ENCODE measurements at places on chromosomes 4 and X. TPM values are rescaled to one million over a fixed set of nuclear protein-coding genes. Genes with fewer than 3 reads are reported as not detected.

GRCh38 chrX:23366914-23367313, 32.3 kb downstream of the PTCHD1 start:
- DNase-seq: no peak

DNA sequence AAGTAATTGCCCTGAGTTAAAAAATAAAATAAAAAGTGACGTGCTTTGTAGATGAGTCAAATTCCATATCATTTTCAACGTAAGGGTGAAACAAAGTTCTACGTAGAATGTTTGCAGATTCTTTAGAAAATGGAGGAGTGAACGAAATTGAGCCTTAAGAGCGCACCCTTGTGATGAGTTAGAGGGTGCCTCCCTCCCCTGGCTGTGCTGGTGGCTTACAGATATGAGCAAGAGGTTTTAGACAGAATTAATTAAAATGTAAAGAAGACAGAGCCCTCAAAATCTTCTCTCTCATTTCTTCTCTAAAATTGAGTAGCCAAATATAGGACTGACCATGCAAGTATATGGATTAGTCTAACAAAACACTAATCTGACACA, 30.2 kb upstream of the LGI2 start:
- no peak for DNase-seq

DNA sequence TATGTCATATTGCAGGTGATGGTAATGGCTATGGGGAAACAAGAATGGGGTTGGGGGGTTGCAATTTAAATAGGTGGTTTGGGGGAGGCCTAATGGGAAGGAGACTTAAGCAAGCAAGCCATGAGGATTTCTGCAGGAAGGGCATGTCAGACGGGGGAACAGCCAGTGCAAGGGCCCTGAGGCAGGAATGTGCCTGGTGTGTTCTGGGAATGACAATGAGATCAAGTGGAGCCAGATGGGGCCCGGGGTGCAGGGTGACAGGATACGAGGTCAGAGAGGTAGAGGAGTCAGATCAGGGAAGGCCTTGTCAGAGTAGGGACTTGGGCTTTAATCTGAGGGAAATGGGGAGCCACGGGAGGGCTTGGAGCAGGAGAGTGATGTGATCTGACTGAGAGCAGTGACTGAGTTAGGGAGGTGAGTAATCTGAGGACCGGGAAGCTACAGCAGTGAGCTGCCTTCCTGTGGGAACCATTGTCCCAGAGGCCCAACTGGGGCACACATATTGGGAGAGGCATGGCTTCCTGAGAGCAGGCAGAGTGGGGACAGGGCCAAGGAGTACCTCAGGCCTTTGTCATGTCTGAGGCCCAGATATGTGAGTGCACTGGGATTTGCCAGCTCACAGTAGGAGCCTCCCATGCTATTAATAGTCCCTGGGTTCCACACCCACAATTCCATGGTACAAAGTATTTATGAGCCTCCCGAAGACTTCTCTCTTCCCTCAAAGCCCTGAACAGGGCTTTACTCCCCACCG, 139.8 kb downstream of the BCOR start:
- DNase-seq: no peak

DNA sequence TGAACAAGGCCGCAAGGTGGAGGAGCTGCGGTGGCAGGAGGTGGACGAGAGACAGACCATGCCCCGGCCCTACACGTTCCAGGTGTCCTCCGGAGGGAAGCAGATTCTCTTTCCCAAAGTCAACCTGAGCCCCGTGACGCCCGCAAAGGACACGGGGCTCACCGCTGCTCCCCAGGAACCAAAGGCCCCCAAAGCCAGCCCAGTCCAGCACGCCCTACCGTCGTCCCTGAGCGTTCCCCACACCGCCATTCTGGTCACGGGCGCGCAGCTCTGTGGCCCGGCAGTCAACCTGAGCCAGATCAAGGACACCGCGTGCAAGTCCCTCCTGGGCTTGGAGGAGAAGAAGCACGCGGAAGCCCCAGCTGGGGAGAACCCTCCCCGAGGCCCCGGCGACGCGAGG, 72.2 kb downstream of the AASDH start:
- no peak for DNase-seq

GRCh38 chrX:132489578-132490419, 961 bp upstream of the MBNL3 start:
- DNase-seq: no peak

DNA sequence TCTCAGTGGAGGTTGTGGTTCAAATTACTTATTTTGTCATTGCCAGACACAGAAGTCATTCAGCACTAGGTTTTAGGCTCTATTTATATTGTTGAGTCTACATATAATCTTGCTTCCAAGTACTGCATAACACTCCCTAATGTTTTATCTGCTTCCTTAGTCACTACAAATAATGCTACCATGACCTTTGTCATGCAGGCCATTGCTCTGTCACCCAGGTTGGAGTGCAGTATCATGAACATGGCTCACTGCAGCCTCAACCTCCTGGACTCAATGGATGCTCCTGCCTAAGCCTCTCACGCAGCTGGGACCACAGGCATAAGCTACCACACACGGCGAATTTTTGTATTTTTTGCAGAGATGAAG, 23.5 kb upstream of the PDZD4 start:
- DNase-seq: no peak

DNA sequence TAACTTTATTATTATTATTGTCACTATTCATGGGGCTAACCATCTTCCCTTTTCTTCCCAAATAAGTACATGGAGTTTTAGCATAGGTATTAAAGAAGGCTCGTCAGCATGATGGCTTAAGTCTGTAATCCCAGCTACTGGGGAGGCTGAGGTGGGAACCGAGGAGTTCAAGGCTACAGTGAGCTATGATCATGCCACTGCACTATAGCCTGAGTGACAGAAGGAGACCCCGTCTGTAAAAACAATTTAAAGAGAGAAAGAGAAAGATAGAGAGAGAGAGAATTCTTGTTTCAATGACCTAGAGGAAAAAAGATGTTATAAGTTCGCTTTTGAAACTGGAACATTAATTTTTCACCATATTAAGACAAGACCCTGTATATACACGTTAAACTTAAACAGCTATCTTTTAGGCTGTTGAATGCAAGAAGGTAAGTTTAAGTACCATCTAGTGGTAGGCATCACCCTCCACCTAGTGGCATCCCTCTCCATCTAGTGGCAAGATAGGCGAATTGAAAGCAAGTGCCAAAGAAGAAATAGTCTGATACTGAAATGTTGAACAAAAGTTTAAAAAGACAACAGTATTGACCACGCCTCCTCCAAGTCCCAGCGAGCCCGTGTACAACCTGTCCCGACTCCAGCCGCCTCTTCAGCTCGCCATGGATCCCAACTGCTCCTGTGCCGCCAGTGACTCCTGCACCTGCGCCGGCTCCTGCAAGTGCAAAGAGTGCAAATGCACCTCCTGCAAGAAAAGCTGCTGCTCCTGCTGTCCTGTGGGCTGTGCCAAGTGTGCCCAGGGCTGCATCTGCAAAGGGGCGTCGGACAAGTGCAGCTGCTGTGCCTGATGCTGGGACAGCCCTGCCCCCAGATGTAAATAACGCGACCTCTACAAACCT, 26.0 kb upstream of the YTHDC1 start:
- no peak for DNase-seq

DNA sequence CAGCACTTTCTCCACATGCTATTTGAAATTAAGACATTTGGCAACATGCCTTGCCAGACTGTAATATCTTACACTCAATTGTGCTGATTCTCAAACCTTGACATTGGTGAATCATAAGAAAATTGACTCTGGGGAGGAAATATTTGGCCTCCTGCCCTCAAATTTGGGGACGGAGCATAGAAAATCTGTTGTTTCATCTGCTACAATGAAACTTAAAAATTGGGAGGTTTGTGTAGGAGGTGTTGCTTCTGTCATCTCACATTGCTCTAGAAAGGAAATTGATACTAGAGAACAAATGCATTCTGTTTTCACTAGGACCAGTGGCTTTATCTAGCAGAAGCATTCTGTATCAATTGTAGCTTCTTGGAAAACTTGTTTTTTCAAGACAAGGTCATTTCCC, 5.3 kb downstream of the OCRL start:
- no peak for DNase-seq

DNA sequence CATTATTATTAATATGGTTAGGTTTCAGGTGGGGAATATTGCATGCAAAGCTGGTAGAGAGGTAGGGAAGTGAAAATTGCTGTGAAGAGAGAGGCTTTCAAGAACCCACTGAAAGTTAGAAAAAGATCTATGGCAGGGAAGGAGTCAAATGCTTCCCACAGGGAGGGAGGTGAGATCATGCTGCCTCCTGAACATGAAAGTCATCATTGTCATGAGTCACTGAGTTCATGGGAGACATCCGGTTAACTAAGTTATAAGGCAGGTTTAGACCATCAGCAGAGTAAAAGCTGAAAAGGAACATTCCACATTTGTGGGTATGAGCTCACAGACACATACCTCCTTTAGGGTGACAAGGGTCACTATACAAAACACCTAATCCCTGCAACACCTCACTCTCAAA, 16.2 kb downstream of the GATB start:
- no peak for DNase-seq

DNA sequence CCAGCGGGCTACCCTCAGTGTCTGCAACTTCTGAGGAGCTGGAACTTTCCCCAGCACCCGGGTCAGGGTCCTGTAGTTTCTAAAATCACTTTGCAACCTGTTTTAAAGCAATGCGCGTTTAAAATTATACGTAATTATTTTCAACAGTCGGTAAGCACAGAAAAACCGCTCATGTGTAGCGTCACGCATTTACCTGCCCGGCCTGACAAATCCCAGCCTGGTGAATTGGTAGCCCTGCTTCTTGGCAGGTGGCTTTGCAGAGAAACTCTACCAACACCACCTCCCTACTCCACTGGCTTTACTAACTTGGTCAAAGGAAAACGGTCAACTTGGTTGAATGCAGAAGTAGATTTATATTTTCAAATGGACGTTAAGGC, 640 bp downstream of the BANK1 start:
- DNase-seq: no peak

DNA sequence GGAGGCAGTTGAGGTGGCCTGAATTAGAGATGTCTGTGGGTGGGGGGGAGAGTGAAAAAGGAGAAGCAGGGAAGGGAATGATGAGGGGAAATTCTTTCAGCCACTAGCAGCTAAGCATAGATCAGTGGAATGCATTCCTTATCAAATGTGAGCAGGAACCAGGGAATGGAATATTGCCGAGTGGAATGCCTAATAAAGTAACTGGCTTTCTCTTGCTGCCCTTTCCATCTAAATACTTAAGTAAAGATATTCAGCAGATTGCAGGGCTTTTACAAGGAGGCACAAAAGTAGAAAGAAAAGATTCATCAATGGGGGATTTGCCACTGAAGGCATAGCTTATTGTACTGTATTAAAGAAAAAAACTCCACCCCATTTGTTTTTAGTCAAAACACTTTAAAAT, 263.0 kb upstream of the RPS6KA3 start:
- DNase-seq: no peak

- no peak for DNase-seq
Observed at GRCh38 chr4:24544208-24544988, 40.0 kb downstream of the DHX15 start.

- no peak for DNase-seq
Observed at GRCh38 chr4:67939195-67939594, 24.1 kb downstream of the TMPRSS11A start.

DNA sequence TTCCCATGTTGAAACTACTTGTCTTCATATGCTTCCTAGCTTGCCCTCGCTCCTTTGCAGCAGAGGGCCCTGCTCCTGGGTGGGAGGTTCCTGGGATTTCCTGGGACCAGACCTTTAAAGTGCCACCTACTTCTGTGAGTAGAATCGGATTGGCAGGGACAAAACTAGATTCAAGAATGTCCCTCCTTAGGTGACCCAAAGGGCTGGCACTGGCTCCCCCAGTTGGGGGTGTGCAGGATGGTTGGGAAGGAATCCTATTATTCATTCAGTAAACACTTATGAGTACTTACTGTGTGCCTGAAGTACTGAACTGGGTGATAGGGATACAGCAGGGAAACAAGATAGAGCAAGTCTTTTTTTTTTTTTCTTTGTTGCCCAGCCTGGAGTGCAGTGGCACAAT, 2.6 kb upstream of the KANTR start:
- DNase-seq: no peak

- DNase-seq: no peak
Observed at GRCh38 chr4:111979921-111980320, 165.3 kb upstream of the FAM241A start.

GRCh38 chrX:57902633-57903032, 7.6 kb downstream of the ZXDA start:
- DNase-seq: no peak

DNA sequence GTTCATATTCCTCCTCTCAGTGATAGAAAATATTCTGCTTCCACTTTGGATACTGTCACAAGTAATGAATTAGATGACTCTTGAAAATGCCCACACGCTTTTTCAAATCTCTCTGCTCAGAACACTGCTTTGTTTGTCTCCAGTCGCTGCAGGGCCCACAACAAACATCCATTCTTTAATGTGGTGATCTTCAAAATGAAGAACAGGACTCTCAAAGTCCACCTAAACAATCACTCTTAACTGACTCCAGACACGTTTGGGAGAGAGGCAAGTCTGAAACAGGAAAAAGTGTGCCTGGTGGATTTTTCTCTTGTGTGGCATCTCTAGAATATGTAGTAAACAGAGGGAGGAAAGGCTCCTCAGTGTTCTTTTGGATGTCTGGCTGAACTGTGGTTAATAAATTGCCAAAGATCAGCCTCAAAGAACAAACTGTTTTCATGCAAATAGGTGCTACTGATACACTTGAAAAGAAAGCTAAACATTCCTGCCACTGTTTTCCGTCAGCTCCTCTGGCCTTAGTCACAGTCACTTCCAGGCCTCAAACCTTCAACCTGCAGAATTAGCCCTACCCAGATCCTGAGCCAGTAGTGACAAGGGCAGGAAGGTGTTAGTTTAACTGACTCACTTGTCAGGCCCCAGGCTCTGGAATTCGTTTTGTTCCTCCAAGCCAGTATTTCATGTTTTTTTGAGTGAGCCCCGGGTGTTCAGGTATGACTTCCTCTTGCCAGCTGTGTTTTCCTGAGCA, 259.6 kb upstream of the GPC4 start:
- DNase-seq: no peak

GRCh38 chr4:12137575-12137974, 708.9 kb upstream of the HS3ST1 start:
- no peak for DNase-seq

DNA sequence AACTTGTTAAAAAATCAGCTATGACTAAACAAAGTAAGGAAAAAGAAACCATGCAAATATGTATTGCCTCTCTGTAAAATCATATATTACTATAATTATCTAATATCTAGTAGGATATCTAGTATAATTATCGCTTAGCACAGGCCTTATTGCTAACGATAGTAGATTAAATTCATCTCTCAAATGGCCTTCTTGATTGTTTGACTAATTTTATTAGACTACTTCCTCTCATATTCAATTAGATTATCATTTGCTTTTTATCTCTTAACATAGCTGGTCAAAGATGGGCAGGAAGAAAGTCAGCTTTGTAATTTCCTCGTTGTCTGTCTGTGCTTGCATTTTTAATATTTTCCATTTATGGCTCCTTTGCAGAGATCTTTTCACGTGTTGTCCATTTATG, 21.9 kb upstream of the HPGDS start:
- no peak for DNase-seq

Gene PRDM8
- 0.10 TPM for total RNA-seq

Gene TCEANC
- total RNA-seq: 4.7 TPM

Gene CT83
- total RNA-seq: not detected

Gene LPAR4
- total RNA-seq: 2.6 TPM

Gene DUSP21
- not detected for total RNA-seq

Gene ARAP2
- 2.4 TPM for total RNA-seq

Gene ADGRG4
- 0.16 TPM for total RNA-seq

Gene NUDT10
- 0.59 TPM for total RNA-seq

Gene RAB9B
- 2.0 TPM for total RNA-seq

Gene BEND2
- total RNA-seq: not detected

Gene HPSE
- total RNA-seq: 4.9 TPM
